Tongue (tissue), 3 donors: ENCODE measurements at places on chromosomes 2 and 18. TPM values are rescaled to one million over a fixed set of nuclear protein-coding genes. Genes with fewer than 3 reads are reported as not detected.

GRCh38 chr2:101012054-101012705 is 10.1 kb downstream of the RPL31 start:
- no peak for DNase-seq

GRCh38 chr18:58552057-58552461 is 76.8 kb downstream of the ALPK2 start:
- DNase-seq = no peak

DNA sequence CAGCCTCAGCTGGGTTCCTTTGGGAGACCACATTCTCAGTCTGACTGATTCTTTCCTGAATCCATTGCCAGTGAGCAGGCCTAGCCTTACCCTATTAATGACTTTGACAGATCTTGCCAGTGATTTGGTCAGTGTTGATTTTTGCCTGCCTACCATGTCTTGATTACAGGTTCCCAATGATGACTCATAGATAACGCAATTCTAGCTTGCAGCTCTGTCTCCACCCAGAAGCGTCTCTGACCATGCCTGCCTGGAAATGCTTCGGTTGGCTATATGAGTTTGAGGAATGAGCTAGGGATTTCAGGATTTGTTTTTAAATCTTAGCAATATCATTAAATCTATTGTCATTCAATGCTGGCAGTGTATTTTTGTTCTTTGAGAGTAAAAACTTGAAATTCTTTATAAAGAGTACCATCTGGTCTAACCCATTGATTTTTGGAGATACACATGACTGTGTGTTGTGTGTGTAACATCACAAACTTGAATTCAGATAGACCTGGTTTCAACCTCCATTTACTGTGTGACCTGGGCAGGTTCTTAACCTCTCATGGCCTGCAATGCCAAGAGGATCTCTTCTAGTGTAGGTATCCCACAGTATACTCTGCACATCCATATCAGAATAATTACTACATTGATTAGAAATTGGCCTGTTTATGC is 57.0 kb downstream of the CCDC150 start:
- no peak for DNase-seq

GRCh38 chr2:224796695-224797305 is 80.6 kb upstream of the CCDC195 start:
- DNase-seq = no peak

CD207 gene
- total RNA-seq = not detected

- no peak for DNase-seq
Measured at GRCh38 chr2:54691445-54692135, 31.9 kb upstream of the EML6 start.

SERPINB11 gene
- 1.0 TPM for total RNA-seq
